ENCODE measurements at places on chromosomes 6 and 20.

DNA sequence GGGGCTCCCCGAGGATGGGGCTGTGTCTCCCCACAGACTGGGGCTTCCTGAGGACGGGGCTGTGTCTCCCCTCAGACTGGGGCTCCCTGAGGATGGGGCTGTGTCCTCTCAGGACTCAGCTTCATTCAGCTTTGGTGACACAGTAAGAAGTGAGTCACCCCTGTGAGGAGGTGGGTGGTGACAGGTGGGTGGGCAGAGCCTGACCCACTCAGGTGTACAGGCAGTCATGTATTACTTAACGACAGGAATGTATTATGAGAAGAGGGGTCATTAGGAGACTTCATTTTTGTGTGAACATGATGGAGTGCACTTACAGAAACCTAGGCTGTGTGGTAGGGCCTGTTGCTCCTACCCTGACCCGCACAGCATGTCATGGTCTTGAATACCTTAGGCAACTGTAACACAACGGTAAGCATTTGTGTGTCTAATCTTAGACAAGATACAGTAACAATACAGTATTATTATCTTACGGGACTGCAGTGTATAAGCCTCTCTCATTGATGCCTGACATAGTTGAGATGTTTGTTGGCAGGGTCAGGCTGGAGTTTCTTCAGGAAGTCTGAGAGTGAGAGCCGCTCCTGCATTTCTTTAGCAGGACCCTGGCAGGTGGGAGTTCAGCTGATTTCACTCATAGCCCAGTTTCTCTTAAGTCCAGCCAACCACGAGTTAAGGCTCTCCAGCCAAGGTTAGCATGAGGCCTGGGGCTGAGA, 10.9 kb upstream of the PGC start:
- DNase-seq: peak; percentile 44

DNA sequence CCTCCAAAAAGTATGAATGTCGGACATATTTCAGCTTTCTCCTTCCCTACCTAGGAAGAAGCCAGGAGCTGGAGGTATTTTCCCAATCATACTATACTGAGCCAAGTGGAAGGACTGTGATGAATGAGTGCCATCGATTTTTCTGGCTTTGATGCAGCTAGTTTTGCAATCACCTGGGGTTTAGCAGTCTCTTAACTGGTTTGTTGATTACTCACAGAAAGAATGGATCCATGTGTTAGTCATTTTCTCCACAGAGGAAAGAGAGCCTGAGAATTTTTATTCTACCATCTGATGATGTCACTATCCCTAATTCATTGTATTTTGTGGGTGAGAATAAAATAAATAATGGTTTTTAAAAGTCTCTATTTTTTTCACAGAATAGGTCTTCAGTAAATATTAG, 282.9 kb upstream of the RNF217 start:
- peak; percentile 26 for DNase-seq

- no peak for DNase-seq
Observed at GRCh38 chr6:144955392-144955791, 670.3 kb downstream of the UTRN start.

GRCh38 chr20:22004946-22005345, 299.5 kb downstream of the PAX1 start:
- DNase-seq: peak; percentile 3

- peak; percentile 95 for DNase-seq
Observed at GRCh38 chr6:3612341-3613041, 139.0 kb downstream of the PXDC1 start.

DNA sequence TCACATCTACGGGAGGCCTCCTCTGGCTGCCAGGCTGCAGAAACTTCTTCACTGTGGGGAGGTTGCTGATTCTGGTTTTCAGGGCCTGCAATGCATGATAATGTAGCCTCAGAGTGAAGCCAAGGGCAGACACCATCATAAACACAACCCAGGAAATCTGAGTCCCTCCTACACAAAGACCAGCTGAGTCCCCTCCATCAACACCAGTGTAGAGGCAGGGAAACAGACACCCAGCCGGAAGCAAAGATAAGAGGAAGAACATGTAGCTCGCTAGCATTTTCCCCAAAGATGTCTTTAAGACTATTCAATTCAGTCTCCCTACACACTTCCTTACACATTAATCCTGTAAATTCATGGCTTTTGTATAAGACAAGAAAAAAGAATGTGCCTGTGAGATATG, 23.6 kb downstream of the GSTA2 start:
- no peak for DNase-seq

DNA sequence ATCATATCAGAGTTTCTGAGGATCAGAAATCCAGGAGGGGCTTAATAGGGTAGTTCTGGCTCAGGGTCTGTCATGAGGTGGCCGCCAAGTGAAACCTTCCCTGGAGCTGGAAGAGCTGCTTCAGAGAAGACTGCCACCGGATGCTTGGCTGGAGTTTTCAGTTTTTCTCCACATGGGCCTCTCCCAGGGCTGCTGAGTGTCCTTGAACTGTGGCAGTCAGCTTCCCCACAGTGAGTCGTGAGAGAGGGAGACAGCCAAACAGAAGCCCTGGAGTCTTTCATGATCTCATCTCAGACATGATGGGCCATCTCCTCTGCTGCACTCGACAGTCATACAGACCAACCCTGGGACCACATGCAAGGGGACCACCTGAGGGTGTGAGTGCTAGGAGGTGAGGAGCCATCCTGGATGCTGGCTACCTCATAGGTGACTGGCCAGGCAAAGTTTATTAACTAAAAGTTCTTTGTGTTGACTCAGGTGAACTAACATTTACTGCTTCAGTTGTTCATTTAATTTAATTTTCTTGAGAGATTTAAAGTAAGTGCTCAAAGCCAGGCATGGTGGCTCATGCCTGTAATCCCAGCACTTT, 71.5 kb downstream of the SHLD1 start:
- DNase-seq: no peak

DNA sequence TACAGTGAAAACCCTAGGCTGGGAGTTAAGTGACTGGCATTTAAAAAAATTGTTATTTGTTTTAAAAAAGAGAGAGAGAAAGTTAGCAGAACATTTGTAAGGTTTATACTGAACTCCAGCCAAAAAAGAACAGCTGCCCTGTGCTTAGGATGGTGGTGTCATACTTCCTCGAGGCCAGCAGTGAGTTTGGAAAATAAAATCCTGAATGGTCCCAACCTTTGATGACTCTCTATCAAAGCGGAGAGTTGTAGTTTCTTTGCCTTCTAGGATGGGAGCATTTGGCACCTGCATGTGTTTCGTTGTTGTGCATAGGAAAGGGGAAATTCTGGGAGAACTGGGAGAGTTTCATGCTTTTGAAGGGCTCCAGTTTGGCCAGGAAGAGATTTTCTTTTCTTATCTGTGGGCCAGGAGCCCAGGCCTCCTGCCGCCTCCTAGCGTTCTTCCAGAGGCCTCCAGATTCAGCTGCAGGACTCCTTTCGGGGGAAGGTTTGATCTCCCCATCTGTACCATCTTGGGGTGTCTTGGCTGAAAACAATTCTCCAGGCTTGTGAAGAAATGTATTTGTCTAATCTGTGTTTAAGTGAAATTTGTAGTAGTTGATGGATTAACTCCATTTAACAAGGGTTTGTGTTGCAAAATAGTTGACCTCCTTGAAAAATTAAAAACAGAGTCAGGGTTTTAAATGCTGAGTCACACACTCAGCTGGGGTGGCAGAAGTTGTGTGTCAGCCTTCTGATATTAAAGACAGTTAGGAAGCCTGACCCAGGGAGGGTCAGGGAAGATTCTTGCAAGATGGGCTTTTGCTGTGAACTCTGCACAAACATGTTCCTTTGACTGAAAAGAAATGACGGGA, 63.4 kb downstream of the TXNDC5 start:
- peak; percentile 74 for DNase-seq

DNA sequence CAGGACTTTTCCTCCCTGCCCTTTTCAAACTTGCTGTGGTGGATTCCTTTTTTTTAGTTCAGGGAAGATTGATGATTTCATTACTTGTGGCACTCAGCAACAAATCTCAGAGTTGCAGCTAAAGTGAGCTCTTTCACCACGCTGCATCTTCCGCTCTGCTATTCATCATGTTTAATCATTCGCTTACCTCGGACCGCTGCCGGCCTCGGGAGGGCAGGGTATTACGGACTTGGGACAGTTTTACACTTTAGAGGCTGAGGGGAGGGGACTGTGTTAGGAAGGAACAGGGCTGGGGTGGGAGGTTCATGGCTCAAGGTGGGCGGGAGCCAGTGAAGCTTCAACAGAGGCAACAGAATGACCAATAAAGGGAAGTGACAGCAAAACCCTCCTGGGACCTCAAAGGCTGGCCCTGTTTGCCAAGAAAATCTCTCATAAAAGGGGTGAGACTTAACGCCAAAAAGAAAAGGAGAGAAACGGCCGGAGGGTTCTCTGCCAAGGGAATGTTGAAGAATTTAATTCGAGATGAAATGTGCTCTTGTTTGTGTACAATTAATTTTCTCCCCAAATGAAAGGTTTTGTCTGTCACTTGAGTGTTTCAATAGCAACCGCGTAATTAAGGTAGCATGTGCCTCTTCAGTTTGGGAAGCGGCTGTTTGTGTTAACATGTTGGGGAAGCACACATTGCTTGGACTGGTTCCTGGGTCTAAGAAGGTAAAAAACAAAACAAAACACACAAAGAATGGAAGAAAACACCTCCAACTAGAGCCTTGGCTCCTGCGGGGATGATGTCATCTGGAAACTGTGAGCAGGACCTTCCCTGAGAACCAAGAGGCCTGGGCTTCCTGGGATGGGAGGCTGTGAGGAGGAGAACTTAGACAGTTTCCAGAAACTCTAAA, 72.5 kb upstream of the SULF2 start:
- DNase-seq: no peak

GRCh38 chr6:28597217-28597835, 71.6 kb downstream of the GPX5 start:
- DNase-seq: peak; percentile 72

DNA sequence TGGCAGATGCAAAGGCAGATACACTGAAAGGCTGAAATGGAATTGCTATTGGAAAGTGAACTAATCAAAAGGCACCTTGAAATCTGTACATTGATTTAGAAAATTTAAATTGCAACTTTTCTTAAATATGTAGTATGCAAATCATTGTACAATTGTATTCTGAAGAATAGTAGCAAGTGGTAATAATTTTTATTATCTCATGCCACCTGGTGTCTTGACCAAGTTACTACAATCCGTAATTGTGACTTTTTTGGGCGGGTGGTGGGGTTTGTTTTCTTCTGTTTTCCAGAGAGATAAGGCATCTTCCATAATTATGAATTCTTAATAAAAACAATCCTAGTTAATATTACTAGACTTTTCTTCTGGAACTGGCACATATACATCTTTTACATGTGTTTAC, 12.5 kb upstream of the BCKDHB start:
- DNase-seq: peak; percentile 52

DNA sequence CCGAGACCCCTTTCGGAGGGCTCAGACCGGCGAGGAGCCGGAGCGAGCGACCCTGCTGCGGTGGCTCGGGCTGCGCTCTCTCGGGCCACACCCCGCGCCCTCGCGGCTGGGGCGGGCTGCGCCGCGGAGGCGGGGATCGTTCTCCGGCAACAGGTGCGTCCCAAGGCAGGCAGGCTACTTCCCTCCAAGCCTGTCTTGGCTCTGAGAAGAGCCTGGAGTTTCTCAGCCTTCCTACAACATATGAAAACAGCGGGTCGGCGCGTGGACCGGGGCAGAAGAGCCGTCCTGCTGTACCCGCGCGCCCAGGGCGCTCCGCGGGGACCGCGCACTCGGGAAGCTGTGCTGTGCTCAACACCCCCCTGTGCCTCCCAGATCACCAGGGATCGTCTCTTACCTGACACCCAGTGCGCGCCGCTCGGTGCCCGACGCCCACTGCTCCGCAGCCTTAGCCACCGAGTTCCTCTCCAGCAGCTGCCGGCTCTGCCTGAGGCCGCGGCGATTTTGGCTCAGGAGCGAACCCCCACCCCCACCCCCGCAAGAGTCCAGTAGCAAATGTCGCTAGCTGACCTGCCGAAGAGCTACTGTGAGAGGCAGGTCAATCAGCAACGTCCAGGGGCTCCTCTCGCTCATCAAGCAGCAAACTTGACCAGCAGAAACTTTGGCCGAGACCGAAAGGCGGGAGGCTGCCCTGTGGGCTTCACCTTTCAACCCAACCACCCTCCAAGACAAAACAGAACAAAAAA, 3.7 kb upstream of the OLIG3 start:
- no peak for DNase-seq

DNA sequence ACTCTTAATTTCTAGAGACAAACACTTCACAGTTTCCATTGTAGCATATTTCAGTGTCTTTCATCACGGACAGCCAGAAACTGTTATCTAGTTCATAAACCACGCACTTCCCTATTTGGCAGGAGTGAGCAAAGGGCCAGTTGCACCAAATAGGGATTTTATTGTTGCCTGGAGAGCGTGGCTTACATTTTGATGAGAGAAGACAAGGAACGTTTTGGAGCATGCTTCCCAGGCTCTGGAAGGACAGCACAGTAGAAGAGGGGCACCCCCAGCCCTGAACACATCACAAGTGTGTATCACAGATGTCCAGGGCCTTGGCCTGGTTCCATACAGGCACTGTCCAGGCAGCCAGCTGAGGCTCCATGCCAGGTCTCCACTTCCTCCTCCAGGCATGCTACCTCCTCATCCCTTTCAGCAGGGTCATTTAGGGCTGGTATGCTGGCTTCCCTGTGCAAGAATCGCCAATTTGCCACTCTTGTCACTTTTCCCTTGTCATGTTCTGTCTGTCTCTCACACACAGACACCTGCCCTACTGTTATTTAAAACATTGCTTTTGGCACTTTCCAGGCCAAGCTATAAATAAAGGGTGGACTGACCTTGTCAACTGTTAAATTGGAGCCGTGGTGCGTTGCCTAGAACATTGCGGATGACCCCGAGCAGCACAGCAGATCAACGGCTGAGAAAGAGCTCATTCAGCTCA, 235.0 kb upstream of the GMDS start:
- peak; percentile 28 for DNase-seq

DNA sequence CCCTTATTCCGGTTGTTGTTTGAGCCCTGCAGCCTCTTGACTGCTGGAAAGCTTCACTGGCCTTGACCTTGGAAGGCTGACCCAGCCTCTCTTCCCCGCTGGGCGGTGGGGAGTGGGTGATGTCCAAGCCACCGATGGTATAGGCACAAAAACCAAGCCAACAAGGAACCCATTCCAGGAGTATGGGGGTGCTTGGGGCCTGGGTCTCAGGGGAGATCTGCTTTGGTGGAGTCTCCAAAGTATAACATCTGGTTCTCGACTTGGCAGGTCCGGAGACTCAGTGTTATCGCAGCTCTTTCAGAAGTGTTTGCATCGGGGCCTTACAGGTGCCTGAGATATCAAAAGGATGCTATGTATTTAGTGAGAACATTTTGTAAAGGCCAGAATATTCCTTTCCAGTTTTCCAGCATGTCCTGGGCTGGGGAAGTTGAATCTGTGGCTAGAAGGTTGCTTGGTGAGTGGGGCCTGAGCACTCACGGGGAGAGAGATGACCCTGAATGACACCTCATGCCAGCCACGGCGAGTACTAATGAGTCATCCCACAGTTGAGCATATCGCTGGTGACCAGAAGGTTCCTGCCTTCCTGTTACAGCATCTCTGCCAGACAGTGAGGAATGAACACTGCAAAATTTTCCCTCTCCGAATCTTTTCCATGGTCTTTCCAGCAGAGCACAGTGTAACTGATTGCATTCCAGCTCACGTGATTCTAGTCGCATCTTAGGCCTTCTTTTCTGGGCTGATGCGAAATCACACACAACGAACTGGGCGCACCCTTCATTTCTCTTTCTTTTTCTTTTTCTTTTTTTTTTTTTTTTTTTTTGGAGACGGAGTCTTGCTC, 133.9 kb downstream of the ZDHHC14 start:
- peak; percentile 58 for DNase-seq

Data from choroid plexus epithelial cell (primary cell).